ENCODE measurements at places on chromosomes 7 and 10.

DNA sequence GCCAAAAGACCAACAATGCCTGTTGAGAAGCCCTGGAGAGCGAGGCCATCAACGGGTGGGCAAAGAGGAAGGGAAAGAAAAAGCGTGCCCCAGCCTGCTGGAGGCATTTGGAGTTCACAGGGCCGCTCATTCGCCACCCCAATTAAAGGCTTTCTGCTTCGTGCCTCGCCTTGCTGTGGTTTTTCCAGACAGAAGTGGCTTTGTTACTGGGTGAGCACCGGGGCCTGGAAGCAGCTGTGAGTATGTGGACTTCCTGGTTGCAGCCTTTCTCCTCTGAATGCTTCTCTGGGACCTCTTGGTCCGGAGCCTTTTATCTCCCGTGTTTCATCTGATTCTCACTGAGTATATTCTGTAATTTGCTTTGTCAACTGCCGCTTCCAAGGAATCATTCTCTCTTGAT is 118.1 kb upstream of the EGR2 start:
- DNase-seq, result no peak

DNA sequence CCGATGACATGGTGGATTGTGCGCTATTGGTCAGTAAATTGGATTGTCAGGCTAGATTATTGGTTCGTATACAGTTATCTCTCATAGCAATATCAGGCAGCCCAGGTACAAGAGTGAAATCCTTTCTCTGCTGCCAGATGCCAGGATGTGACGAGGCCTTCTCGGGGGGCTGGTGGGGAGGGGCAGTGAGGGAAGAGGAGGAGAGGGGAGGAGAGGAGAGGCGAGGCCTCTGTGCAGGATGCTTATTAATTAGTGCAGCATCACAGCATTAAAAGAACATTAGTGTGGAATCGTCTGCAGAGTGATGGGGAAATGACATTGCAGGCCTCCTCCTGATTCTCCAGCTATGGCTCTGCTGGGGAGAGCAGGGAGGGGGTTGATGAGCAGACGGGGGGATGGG is 30.5 kb upstream of the SLF2 start:
- DNase-seq, result no peak

DNA sequence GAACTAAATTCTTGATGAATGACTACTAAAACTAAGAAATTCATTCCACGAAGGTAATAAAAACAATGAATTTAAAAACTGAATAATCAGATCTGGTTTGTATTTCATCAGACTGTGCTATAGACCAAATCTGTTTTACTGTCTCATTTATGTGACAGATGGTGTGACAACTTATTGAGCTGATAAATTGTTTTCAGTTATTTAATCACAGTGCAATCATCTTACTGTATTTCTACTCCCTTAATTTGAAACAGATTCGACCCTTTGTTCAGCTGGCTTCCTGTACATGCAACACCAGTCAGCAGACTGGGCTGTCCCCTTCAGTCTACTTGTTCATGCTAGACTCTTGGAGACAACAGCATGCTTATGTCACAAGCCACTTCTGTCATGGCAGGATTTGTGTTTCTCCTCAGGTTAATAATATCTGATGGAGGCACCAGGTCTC is 150.9 kb downstream of the MBL2 start:
- DNase-seq, result no peak

DNA sequence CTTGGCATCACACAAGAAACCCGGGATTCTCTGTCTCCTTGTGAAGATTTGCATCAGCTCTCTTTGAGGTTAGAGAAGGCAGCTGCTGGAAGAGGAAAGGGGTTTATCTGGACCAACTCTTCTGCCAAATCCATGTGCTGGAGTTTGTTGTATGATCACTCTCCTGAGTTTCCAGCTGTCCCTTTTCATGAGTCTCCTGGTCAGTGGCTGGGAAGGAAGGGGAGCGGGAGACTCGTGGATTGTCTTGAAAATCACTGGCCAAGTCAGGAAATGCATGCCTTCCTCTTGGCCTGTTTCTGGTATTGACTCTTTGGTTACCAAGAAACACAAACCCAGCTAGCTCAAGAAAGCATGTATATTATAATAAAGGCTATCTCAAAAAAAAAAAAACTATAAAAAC is 38.8 kb downstream of the TACR2 start:
- no peak for DNase-seq

GRCh38 chr7:135939261-135939812 is 37.8 kb downstream of the MTPN start:
- no peak for DNase-seq

DNA sequence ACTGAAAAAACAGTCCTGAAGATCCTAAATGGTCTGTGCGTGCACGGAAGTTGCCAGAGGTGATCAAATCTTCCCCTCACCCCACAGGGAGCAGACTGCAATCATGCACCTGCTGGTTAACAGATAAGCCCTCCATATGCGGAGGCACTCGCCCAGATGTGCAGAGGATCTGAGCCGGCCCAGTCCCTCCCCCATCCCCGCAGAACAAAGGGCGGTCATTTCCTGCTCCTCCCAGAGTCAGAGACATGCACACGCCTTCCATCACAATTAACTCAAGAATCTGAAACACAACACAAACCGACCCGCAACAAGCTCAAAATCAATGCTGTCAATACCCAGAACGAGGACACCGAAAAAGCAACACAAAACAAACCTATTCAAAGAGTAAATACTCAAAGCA is 24.2 kb downstream of the CRTAC1 start:
- no peak for DNase-seq

- no peak for DNase-seq
Measured at GRCh38 chr10:84605802-84606201, 277.4 kb downstream of the CCSER2 start.

DNA sequence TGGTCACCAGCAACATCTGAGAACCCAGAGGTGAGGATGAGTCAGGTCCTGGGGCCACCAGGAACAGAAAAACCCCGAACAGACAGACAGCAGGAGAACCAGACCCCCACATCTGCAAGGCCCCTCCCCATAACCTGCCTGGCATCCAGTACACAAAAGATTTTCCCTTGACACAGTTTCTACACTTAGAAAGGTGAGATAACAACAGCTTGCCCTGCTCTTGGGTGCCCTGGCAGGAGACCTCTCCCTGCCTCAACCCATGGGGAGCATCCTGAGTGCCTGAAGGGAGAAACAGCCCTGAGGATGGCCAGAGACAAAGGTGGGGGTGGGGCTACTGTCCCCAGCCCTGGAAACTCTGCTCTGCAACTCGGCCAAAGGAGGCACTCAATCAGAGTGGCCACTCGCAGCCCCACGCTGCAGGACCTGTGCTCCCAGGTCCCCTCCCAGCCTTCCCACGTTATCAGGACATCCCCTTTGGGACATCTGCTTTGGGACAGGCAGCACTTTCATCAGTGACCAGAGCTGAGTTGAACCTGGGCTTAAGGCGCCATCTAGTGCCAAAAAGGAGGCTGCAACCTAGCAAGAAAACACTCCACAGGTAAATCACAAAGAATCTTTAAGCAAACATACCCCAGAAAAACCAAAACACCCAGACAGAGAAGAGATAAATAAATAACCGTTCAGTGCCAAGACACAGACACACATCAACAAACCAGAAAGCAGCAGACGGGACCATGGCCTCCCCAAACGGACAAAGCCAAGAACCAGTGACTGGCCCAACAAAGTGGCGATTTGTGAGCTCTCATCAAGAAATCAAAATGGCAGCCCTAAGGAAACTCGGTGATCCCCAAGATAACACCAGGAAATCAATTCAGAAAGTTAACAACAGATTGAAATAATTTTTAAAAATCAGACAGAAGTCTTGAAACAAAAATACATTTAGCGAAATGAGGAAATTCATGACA is 233.7 kb downstream of the PTPRN2 start:
- peak; percentile 65 for DNase-seq

GRCh38 chr7:39696631-39697030 is 73.3 kb downstream of the RALA start:
- DNase-seq, result no peak

DNA sequence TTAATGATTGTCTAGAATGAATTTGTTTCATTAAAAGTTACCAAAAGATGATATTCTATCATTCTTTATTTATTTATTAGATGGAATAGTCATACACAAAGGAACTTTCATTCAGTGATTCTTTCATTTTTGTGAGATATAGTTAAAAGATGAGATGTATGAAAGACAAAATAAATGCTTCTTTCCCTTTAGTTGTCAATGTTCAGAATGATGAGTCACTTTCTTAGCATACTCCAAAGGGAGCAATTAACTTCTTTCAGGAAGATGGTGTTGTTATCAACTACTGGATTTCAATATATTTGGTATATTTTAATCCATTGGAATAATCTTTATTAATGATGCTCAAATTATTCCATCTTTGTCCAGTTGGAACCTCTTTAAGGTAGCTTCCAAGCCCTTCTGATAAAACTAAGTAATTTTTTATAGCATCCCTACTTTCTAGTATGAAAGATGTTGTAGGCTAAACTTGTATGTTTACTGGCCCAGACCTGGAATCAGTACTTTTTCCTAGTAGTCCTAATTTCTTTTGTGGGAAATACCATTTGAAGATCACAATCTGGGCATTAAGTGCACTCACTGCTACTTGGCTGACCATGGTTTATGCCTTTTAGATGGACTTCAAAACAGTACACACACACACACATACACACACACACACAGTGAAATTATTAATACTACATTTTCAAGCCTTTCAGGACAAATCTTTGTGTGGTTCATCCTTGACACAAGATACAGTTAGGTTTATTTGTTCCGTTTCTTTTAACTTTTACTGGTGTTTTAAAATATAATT is 2.5 kb downstream of the GIMAP7 start:
- DNase-seq, result no peak

- DNase-seq, result no peak
Measured at GRCh38 chr10:90306187-90306586, 551.7 kb downstream of the HTR7 start.

- DNase-seq, result peak; percentile 6
Measured at GRCh38 chr7:41630741-41631140, 72.1 kb downstream of the INHBA start.

- DNase-seq, result no peak
Measured at GRCh38 chr7:113060100-113060499, 26.5 kb downstream of the GPR85 start.

DNA sequence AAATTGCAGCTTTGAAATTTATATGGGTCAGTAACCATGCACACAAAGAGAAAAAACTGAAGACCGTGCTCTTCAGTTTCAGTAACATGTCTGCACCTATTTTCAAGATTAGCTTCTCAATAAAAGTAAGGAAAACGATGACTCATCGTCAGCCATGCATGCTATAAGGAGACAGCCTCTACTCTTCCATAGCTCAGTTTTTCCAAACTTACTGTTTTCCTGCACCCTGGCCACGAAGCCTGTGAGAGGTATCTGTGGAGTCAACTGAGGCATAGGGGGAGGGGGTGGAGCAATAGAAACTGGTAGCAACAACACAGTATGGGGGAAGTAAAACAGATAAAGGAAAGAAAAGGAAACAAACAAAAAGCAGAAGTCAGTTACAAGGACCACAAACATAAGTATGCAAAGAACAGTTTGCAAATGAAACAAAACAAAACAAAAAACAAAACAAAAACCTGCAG is 58.0 kb downstream of the PDSS1 start:
- DNase-seq, result peak; percentile 60

GRCh38 chr10:86733260-86733671 is 23.2 kb upstream of the BMPR1A start:
- no peak for DNase-seq

DNA sequence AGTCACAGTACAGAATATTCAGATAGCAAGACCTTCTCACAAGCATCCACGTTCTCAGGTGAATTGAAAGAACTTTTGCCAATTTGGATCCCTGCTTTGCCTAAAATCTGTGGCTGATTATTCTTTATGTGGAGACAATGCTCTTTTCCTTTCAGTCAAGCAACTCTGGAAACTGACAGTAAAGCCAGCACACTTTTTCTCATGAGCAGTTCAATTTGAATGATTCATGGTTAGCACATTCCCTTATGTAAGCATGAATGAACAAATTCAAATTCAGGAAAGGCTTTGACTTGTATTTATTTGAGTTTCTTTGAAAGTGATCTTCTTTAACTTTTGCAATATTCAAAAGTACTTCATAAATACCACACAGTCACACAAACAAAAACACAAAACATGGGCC is 57.6 kb downstream of the MEOX2 start:
- no peak for DNase-seq

- DNase-seq, result no peak
Measured at GRCh38 chr7:15507171-15507570, 54.6 kb downstream of the AGMO start.

DNA sequence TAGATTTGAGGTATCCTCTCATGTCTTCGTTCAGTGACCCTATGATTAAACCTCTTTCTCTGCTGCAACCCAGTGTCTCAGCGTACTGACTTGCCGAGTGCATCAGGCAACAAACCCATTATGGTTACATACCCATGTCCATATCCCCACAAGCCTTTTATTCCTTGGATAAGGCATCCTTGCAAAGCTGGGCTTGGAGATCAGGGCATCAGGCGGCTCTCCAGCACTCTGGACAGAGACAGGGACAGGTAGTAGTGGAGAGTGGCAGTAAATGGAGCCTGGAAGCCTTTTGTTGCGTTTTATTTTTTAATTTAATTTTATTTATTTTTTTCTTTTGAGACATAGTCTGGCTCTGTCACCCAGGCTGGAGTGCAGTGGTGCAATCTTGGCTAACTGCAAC is 32.0 kb upstream of the NPFFR1 start:
- no peak for DNase-seq

DNA sequence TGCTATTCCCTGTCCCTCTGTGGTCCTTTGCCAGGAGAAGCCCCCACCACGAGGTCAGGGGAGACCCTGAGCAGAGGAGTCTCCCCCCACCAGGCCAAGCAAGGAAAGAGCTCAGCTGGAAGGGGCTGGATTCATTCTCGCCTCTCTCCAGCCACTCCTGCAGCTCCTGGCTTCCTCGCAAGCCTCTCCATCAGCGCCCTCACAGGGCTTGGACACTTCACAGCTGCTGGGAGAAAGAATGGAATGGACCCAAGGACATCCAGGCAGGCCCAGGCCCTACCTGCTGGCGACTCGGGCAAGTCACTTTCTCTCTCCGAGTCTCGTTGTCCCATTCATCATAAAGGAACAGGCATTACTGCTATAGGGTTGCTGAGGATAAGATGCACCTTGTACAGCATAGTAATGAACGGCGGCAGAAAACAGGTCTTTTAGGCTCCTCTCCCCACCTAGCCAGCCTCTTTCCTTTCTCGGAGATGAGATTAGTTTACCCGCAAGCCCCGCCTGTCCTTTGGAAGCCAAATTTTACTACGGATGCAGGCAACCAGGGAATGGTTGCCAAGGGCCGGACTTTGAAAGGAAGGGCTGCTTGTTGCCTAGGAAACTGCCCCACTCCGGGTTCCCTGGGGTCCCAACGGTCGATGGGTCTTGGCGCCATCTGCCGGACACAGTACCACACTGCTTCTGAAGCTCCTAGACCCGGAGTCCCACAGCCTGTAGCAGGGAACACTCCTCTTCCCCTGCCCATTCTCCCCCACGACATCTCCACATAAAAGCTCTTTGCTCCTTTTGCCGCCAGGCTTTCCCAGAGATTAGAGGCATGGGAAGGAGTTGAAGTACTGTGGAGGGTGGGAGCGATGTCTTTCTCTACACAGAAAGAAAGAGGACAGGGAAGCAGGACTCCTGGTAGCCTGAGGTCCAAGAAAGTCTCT is 22.3 kb downstream of the IMPDH1 start:
- peak; percentile 91 for DNase-seq

- DNase-seq, result no peak
Measured at GRCh38 chr7:127119517-127119916, 133.2 kb downstream of the GRM8 start.
